C1 segment of cervical spinal cord (tissue), 14 donors: ENCODE measurements at places on chromosomes 16 and 17.

- DNase-seq = no peak
Measured at GRCh38 chr16:88798772-88799455, 4.7 kb upstream of the CDT1 start.

GRCh38 chr17:63932721-63933120 is 590 bp upstream of the CD79B start:
- no peak for DNase-seq

- DNase-seq = no peak
Measured at GRCh38 chr16:81925016-81925415, 86.3 kb downstream of the SDR42E1 start.

DNA sequence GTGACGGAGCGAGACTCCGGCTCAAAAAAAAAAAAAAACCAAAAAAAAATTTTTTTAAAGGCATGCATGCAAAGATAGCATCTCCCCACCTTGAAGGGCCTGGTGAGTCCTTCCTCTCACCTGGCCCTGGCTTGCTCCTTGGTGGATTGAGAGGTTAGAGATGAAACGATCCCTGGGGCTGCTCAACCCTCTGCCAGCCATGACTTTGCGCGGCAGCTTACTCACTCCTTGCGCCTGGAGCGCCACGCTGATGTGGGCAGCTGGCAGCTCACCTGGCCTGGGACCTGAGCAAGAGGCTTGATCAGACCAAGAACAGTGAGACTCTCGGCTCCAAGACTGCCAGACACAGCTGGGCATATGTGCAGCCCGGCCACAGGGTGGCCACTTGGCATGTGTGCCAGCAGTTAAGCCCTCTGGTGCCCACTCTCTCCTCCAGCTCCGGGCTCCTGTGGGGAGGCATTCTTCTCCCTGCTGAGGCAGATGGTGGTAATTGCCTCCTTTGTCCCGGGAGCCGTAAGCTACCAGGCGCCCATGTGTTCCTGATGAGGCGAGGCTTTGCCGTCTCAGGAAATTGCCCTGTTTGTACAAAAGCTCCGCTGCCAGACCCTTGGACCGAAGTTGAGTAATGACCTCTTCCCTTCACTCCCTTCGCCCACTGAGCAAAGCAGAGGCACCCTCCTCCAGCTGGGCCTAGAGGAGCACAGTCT is 5.1 kb upstream of the EVPL start:
- DNase-seq = no peak

- DNase-seq = no peak
Measured at GRCh38 chr16:65667011-65667578, 545.2 kb upstream of the CDH11 start.

DNA sequence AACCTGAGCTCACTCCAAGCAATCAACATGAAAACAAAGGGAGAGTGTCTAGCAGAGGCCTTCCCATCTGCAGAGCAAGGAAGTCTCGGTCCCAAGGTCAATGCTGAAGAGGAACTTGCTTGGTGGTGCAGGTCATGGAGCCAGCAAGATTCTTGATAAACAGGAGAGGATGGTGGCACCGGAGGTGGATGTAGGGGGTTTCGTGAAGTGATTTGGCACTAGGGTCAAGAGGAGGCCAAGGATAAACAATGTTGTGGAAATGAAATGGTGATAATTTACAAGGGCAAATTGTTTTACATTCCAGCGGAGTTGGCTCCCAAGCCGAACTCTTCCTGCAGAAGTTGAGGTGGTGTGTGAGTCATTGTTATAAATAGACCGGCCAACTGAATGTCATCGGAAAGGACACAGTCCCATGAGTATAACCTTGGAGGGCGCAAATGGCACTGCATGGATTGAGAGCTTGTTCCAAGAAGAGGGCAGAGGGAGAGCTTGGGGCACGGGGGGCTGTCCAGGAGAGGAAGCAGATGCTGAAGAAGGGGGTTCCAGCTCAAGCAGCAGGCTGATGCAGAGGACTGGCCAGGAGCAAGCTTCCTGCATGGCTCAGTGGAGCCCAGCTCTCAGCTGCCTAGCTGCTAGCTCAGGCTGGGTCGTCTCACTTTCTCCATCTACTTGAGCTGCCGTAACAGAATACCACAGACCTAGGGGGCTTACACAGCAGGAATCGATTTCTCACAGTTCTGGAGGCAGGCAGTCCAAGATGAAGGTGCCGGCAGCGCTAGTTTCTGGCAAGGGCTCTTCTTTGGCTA is 136.6 kb downstream of the COPRS start:
- DNase-seq = no peak

DNA sequence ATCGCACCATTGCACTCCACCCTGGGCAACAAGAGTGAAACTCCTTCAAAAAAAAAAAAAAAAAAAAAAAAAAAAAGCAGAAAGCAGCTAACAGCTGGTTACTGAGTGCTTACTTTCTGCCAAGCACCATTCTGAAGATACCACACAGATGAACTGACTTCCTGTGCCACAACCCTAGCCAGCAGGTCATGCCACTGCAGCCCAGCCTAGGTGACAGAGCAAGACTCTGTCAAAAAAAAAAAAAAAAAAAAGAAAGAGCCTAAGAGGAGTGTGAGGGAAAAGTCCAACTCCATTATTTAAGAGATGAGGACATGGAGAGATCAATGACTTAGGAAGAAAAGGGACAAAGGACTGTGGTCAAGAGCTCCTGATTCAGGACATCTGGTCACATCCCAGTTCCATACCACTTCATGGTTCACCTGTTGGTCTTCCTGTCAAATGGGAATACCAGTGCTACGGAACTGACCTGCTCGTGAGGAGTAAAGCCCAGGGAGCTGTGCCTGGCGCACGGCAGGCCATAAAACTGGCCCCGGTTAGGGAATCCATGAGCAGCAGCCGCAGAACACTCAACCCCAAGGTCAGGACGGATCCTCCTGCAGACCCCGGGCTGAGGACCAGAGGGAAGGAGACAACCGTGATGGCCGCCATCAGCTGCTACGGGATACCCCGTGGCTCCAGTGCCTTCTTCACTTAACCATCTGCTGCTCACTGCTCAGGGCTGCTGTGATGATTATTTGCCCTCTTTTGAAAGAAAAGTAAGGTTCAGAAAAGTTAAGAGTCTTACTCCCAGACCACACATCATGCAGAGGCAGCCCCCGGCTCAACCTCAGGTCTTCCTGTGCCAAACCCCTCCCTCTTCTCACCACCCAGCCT is 950 bp downstream of the KLHDC4 start:
- DNase-seq = no peak

GRCh38 chr17:51481370-51481769 is 221.0 kb downstream of the UTP18 start:
- DNase-seq = no peak

DNA sequence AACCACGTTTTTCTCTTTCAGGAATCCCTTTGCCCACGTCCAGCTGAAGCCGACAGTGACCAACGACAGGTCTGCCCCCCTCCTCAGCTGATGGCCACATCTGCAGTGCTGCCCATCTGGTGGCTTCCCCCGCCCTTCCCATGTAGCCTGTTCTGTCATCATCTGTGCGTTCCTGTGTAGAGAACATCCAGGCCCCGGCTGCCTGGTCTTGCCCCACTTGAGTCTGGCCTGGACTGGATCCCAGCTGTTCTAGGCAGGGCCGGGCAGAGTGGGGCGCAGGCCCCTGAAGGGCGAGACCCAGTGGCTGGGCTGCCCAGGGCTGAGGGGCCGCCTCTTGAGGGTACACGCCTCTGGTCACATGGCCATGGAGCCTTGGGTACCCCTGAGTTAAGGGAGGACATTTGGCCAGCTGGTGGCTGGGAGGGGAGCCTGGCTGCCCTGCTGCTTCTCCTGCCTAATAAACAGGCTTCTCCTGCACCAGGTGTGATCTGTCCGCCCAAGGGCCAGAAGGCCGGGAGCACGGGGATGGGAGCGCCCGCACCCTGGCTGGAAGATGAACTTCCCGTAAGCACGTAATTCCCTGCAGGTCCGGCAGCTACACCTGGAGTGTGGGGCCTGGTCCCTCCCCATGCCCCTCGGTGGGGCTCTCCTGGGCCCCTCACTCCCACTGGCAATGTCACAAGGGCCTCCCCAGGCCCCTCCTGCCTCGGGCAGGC is 49.4 kb upstream of the PVALEF start:
- no peak for DNase-seq

GRCh38 chr17:1555651-1556471 is 6.7 kb downstream of the PITPNA start:
- DNase-seq = no peak
